ENCODE measurements at places on chromosomes 5 and 9.
A peak's percentile ranks its signal among the peaks of the same experiment; 100 is the strongest.

GRCh38 chr5:10046676-10047075 lies 203.0 kb downstream of the ATPSCKMT start:
- no peak for DNase-seq

DNA sequence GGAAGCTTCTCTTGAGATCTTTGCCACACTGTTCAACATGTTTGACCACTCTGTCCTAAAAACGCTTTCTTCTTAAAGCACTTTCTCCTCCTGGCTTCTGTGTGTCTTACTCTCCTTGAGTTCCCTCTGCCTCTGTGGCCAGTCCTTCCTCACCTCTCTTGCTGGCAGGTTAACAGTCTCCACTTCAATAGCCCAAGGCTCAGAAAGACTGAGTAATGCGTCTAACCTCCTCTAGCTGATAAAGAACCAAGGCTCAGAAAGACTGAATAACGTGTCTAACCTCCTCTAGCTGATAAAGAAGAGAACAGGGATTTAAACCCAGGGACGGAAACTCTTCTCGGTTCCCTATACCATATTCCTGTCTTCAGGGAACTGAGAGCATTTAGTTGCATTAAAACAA lies 205.2 kb downstream of the AOPEP start:
- DNase-seq = no peak

- no peak for DNase-seq
These were observed 46.8 kb downstream of the CYSTM1 start for GRCh38 chr5:140221697-140222223.

DNA sequence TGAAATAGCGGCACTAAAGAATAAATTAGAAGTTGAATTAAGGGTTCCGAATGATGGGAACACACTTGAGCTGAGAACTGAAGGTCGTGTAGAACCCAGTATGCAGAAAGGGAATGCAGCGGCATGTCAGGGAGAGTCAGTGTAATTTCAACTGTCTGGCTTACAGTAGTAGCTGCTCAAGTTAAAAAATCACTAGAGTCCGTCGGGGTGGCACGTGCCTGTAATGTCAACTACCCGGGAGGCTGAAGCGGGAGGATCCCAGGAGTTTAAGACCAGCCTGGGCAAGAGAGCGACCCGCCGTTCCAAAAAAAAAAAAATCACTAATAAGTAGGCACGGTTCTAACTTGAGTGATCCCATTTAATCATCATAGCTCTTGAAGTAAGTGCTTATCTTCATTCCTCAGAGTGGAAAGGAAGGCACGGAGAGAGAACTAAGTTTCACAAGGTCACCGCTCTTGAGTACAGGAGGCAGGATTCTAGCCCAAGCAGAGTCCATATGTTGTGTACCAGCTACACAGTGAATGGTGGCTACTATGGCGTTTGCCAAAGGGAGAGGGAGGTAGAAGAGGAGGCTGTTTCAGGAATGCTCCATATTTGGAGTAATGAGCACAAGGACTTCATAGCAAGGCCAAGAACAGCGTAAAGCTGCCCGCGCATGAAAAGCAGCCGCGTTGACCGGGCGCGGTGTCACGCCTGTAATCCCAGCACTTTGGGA lies 831 bp downstream of the RMRP start:
- no peak for DNase-seq

DNA sequence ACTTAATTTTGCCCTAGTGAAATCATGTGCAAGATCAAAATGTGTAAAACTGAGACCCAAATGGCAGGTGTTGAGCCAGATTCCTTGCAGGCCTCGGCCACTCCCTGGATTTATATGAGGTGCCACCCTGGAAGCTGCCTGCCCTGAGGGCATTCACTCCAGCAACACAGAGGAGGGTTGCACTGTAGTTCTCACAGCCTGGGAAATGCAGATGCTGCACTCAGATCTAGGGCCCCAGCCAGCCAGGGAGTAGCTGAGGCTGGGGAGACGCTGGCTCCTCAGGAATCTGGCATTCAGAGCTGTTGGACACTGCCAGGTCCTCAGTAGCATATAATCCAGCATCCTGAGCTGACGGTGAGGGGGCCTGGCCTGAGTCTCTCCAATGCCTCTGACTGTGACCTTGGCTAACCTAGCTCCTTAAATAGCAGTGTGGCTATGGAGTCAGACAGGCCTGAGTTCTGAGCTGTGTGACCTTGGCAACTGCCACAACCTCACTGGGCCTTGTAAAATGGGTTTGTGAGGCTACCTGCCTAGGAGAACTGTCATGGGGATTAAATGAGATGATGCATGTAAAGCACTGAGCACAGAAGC lies 8.7 kb downstream of the KCNMB1 start:
- DNase-seq = no peak

- DNase-seq = no peak
These were observed 616.6 kb downstream of the IRX1 start for GRCh38 chr5:4212071-4212739.

DNA sequence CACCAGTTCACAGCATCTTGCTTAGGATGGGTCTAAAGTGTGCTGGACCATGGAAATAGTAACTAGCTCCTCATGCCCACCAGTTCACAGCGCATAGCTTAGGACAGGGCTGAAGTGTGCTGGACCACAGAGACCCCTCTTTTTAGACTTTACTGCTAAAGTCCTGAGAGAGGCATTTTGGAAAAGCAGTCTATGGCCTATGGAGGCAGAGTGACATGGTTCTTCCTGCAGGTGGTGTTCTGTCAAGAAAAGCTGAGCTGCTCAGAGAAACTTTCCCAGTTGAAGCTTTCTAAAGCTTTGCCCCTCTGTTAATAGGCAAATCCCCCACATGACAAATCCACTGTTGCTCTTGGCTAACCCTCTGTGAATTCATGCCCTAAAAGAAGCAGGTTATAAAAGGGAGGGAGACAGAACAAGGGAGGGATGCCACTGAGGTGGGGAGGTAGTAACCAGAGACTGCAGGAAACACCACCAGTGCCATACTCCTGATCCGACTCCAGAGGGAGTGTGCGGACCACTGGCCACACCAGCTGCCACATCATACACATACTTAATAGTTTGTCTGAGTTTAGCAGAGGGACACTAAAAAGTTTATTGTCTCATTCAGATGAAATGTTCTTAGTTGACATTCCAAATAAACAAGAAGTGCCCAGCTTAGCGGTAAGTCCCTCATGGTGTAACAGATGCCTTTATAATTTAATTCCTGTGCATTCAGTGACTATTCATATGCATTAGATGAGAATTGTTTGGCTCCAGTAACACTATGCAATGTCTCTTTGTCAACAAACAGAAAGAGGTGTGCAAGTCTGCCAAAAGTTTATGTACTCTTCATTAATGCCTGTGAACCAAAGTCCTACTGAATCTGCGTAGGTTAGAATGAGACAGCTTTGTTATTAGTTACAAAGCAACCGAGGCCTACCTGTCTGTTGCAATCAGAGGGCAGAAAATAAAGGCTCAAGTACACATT lies 236.2 kb upstream of the NFIL3 start:
- no peak for DNase-seq

GRCh38 chr5:39547553-39548154 lies 122.9 kb upstream of the DAB2 start:
- peak; percentile 43 for DNase-seq

DNA sequence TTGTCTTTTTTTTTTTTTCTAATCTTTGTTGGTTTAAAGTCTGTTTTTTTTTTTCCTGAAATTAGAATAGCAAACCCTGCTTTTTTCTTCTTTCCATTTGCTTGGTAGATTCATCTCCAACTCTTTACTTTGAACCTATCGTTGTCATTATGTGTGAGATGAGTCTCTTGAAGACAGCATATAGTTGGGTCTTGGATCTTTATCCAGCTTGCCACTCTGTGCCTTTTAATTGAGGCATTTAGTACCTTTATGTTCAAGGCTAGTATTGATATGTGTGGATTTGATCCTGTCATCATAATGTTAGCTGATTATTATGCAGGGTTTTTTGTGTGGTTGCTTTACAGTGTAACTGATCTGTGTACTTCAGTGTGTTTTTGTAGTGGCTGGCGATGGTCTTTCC lies 383.8 kb downstream of the MAN2A1 start:
- DNase-seq = no peak

DNA sequence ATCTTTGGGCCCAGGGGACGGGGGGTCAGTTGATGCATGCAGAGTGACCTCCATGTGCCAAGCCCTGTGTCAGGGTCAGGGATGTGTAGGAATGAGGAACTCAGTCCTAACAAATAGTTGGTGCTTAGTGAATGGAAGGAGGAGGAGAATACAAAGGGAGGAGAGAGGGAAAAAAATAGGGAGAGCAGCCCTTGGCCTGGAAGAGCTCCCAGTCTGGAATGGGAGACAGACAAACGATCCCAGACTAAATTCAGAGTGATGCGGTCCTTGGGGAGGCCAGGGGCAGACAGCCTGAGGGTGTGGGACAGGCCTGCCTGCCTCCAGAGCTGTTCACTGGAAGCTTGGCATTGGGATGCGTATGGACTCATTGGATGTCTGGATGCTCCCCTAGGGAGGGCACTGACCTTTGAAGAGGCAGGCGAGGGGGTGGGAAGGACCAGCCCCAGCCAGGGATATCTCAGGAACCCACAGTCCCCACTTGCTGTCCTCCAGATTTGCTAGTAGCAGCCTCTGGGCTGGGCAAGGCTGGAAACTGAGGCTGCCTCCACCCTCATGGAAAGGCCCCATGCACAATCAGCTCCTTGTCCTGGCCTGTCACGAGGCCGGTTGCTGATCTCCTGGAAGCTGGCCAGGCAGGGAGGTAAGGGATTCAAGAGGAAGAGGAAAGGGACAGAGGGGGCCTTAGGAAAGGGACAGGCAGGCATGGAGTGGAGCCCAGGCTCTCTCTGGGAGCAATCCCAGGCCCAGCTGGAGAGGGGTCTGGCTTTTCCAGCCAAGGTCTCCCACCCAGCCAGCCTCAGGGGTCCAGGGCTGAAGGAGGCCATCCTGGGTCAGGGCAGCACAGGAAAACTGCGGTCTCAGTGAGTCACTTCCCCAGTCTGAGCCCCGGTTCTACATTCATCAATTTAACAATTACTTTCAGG lies 69.0 kb upstream of the GGTA1 start:
- DNase-seq = no peak

DNA sequence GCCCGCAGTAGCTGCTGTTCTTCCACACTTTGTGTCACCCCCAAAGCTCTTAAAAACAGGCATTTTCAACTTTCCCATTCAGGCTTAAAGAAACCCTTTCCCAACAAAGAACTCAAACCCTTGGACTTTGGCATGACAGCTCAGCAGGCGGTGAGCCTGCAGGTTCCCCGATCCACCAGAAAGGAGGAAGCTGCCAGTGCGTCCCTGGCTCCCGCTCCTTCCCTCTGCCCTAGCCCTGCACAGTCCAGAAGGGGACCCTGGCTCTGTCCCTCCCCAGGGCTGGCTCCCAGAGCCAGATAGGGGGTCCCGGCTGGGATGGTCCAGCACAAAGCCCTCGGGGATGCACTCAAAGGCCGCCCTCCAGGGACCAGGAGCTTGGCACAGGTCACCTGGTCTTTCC lies 9.6 kb downstream of the SLC9A3 start:
- DNase-seq = peak; percentile 77

GRCh38 chr9:99336005-99336404 lies 113.9 kb downstream of the SEC61B start:
- DNase-seq = no peak

GRCh38 chr5:95861221-95861863 lies 38.8 kb upstream of the GLRX start:
- DNase-seq = peak; percentile 54

- DNase-seq = no peak
These were observed 20.9 kb upstream of the PRUNE2 start for GRCh38 chr9:76926846-76927245.

- DNase-seq = peak; percentile 64
These were observed 42.1 kb downstream of the CXXC5 start for GRCh38 chr5:139690064-139690802.

DNA sequence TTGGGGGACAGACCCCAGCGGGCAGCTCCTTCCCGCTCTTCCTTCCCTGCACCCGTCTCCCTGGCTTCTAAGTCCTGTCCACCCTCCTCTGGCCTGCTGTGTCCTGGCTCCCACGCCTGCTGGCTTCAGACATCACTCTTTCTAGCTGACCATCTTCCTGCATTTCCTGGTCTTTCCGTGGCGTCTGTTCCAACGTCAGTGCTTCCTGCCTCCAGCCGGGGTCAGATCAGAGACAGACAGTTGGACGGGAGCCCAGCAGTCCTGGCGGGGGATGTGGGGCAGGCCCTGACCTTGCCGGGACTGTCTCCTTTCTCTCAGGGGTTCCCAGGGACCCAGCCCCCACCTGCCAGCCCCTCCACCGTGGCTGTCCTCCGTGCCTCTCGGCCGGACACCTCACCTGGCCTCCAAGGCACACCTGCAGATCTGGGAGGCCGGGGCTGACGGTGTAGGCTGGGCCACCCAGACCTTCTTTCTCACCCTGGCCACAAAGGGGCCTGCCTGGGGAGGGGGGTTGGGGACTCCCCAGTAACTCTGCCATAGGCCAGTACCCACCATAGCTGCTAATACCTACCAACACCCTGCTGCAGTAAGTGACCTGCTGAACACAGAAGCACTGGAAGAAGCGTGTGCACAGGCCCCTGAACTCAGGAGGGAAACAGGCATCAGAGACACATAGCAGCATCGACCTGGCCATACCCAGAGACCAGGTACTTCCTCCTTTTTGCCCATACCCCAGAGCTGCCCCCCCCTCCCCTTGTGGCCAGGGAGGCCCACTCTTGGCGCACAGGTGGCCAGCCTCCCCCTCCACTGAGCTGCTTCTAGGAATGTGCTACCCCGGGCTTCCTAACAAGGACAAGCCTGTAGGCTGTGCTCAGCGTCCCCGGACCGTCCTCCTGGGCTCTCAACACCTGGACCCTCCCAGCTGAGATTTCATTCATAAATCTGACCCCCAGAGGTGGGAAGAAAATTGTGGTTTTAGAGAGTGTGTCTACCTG lies 5.1 kb downstream of the NRARP start:
- DNase-seq = peak; percentile 45

GRCh38 chr5:170305646-170306025 lies 8.1 kb upstream of the LCP2 start:
- no peak for DNase-seq

DNA sequence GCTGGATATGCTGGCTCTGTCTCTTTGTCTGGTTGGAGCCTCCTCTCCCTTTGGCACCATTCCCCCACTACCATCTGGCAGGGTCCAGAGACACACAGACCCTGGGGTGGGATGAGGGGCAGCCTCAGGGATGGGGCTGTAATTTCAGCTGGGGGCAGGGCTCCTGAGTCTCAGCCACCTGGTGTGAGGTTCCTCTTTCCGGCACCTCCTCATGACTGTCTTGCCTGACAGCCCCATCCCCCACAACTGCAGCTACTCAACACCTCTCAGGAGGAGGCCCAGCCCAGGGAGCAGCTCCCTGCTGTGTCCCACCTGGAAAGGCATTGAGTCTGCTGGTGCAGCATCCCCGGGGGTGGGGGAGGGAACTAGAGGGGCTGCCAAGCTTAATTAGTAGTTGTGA lies 11.7 kb upstream of the RPS14 start:
- DNase-seq = peak; percentile 51

DNA sequence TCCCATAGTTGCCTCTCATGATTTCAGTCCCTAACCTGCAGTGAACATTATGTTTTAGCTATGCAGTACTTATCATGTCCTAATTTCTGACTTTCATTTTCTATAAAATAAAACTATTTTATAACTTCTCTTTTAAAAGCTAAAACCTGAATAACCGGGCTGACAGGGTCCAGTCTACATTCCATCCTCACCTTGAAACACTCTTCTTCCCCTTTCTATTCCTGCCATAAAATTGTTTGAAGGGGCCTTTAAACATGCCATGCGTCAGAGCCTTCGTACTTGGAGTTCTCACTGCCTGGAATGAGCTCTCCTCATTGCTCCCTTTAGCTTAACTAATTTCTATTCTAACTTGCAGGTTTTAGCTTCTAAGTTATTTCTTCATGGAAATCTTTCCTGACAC lies 143.0 kb upstream of the PRLR start:
- DNase-seq = peak; percentile 45

GRCh38 chr9:108117795-108118194 lies 628.2 kb upstream of the KLF4 start:
- DNase-seq = no peak

GRCh38 chr5:2753452-2754420 lies 2.3 kb upstream of the IRX2 start:
- DNase-seq = no peak

Measured in large intestine (tissue), 12 donors.